ENCODE measurements at places on chromosomes 7 and 10.

DNA sequence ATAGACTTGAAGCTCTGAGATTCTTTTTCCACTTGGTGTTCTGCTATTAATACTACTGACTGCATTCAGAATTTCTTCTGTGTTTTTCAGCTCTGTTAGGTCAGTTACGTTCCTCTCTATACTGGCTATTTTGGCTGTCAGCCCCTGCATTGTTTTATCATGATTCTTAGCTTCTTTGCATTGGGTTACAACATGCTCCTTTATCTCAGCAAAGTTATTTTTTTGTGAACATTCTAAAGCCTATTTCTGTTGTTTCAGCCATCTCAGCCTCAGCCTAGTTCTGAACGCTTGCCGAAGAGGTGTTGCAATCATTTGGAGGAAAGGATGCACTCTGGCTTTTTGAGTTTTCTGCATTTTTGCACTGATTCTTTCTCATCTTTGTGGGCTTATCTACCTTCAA lies 201.5 kb upstream of the GNAI1 start:
- DNase-seq, result no peak

DNA sequence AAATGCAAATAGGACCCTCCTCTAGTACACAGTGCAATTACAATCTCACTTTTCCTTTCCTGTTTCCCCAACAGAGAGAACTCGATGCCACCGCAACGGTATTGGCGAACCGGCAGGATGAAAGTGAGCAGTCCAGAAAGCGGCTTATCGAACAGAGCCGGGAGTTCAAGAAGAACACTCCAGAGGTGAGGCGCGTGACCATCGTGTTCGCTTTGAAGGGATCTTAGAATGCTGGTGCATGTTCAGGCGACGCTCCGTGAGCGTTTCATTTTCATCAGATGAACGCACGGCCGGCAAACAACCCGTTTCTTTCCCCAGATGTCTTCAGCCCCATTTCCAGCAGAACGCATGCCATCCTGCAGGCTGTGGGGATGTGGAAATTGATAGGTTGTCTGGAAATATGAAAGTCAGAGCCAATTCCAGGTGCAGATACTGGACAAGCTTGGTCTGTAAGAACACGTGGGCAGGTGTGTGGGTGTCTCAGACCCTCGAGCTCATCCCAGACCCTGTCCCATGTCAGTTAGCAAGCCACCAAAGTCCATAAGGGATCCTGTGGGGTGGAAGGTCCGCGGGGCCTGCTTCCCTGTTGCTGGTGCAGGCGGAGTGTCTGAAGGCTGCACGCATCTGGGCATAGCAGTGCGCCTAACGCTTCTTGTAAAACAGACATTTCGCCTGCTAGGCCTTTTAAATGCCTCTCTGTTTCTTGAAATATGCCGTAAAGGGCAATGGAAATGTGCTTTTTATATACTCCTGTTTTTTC lies 98.8 kb downstream of the CUX1 start:
- no peak for DNase-seq

DNA sequence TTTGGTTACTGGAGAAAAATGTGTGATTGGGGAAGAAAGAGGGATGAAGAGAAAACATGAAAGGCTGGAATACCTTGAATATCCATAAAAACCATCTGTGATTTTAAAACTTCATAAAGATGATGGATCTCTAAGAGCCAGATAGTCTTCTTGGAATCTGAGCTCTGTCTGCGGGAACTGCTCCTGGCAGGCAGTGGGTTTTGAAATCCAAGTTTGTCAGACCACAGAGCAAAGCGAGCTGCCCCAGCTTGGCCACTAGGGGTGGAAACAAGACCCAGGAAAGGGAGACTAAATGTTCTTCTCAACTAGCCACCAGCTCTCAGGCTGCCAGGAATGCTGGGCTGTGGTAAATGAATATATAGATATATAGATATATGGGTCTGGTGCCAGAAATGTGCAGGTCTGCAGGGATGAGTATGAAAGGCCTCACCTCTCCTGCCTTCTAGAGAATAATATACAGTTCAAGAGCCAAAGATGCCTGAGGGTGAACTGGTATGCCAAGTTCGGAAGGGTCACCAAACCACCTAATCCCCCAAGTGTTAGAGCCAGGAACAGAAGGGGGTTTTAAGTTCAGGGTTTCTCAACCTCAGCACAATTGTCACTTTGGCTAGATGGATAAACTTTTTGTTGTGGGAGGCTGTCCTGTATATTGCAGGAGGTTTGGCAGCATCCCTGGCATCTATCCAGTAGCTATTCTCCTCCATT lies 208.8 kb downstream of the KCNMA1 start:
- no peak for DNase-seq

- DNase-seq, result no peak
These were observed 254.3 kb downstream of the IPMK start for GRCh38 chr10:58013406-58013805.

GRCh38 chr10:17409170-17409733 lies 45.1 kb downstream of the ST8SIA6 start:
- no peak for DNase-seq

- DNase-seq, result no peak
These were observed 138.0 kb downstream of the ADCY1 start for GRCh38 chr7:45712057-45712689.

DNA sequence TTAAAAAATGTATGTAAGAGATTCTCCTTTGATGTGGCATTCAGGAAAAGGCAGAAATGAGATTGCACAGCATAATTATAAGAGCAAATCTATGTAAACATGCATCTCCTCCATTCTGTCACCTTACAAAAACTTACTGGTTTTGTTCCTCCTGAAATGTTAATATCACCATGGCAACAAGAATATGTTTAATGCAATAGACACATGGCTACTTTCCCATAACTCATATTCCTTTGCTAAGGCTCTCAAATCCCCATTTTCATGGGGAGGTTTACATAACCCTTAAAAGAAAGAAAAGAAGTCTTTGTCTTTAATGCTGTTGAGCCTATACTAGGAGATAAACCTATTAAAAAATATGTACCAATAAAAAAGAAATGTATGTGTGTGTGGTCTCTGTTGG lies 136.2 kb downstream of the ANK3 start:
- no peak for DNase-seq

- no peak for DNase-seq
These were observed 35.3 kb upstream of the IFRD1 start for GRCh38 chr7:112414855-112415490.
